ENCODE measurements at places on chromosomes 12 and 14.

GRCh38 chr12:114671443-114672411 is 12.2 kb downstream of the TBX3 start:
- peak; percentile 45 for DNase-seq

GRCh38 chr12:112188130-112188830 is 62.9 kb downstream of the TRAFD1 start:
- no peak for DNase-seq

GRCh38 chr12:108253540-108253939 is 85.6 kb downstream of the CMKLR1 start:
- no peak for DNase-seq

DNA sequence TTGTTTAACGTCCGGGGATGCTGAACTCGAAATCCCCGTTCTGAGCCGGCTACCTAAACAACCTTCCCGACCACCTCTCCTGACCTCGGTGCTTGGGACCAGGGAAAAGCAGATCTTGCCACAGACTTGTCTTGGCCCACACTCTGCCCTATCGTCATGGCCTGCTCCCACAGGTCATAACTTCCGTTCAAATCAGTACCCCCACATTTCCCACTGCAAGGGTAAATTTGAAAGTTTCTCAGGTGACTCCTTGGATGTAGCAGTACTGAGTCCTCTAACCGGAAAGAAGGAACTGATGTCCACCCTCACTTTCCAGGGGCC is 612 bp upstream of the RBM23 start:
- no peak for DNase-seq

DNA sequence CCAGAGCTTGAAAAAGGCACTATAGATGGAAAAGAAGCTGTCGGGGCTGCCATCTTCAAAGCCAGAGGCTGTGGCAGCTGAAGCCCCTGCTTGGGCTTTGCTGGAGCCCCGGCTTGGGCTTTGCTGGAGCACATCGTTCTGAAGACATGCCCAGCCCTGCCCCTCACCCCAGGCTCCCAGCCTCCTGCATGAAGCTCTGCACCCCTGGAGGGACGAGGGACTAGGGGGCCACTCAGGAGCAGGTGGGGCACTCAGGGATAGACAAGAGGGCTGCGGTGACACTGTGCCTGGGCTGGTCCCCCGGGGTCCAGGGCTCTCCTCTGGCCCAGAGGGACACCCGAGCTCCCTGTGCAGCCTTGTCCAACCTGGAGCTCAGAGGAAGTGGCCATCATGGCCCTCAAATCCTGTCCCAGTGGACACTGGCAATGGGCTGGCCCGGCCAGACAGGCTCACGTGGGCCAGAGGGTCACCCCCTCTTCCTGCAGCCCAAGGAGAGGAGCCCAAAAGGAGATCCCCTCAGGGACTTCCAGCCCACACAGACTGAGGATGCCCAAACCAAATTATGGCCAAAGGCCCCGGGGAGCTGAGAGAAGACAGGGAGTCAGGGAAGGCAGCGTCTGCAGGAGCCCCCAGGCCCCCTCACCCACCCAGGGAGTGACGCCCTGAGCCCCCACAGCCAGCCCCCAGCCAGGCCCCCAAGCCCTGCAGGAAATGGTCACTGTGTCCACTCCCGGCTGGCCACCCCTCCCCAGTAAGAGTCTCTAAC is 23.1 kb upstream of the C14orf180 start:
- DNase-seq = no peak

DNA sequence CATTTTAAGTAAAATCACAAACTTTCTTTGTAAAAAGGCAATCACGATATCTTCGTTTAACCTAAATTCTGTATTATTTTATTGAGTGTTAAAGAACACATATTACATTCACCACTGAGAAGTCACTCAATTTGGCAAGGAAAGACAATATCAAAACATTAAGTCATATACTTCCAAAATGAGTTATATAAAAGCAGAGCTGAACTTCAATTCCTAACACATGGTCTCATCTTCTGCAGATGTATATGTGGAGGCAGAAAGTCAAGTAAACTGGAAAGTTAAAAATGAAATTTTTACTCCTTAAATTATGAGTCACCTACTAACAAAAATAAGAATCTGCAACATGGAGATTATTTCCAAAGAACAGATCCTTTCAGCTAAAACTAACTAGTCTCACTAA is 28.7 kb downstream of the BMAL2 start:
- DNase-seq = no peak

GRCh38 chr14:34035177-34035933 is 84.5 kb upstream of the EGLN3 start:
- no peak for DNase-seq

GRCh38 chr14:105547741-105548169 is 21.4 kb downstream of the TMEM121 start:
- no peak for DNase-seq

GRCh38 chr14:100566119-100566518 is 21.1 kb downstream of the BEGAIN start:
- no peak for DNase-seq

- DNase-seq = peak; percentile 30
Measured at GRCh38 chr14:54010981-54011380, 54.4 kb upstream of the BMP4 start.

GRCh38 chr12:27246774-27247173 is 2.7 kb downstream of the STK38L start:
- DNase-seq = no peak

- DNase-seq = no peak
Measured at GRCh38 chr14:95409477-95410272, 90.0 kb upstream of the CLMN start.

DNA sequence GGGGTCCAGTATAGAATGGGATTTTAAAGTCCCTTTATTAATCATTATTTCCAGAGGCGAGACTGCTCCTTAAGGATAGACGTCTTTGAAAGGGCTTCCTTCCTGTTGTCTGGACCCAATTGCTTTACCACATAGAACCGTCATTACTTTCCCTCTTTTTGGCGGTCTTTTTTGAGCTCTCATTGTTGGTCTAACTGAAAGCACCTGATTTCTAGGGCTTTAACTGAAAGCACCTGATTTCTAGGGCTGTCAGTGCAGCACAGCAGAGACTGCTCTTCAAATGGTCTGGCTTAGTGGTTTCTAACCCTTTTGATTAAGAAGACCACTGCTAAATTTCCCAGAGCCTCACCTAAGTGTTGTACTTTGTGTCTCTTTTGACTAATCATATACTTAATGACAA is 95.8 kb downstream of the PRKCH start:
- no peak for DNase-seq

DNA sequence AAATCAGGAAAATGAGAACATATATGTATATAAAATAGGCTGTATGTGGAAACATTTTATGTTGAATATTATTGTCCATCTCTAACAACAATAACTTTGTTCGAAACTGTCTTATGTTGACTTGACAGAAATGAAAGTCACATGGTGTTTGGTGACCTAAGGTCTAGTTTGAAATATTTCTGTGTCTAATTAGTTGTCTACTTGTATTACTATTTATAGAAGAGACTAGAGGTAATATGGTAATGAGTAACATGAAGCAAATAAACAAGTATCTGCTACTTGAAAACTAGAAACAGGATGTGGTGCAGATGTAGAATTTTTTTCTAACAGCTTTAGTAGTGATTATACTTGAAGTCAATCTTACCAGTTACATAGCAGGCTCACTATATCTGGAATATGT is 3.9 kb downstream of the GPHN start:
- DNase-seq = no peak

- no peak for DNase-seq
Measured at GRCh38 chr12:105742567-105742874, 396.2 kb downstream of the NUAK1 start.

- DNase-seq = no peak
Measured at GRCh38 chr14:105005329-105005928, 15.5 kb downstream of the CDCA4 start.

DNA sequence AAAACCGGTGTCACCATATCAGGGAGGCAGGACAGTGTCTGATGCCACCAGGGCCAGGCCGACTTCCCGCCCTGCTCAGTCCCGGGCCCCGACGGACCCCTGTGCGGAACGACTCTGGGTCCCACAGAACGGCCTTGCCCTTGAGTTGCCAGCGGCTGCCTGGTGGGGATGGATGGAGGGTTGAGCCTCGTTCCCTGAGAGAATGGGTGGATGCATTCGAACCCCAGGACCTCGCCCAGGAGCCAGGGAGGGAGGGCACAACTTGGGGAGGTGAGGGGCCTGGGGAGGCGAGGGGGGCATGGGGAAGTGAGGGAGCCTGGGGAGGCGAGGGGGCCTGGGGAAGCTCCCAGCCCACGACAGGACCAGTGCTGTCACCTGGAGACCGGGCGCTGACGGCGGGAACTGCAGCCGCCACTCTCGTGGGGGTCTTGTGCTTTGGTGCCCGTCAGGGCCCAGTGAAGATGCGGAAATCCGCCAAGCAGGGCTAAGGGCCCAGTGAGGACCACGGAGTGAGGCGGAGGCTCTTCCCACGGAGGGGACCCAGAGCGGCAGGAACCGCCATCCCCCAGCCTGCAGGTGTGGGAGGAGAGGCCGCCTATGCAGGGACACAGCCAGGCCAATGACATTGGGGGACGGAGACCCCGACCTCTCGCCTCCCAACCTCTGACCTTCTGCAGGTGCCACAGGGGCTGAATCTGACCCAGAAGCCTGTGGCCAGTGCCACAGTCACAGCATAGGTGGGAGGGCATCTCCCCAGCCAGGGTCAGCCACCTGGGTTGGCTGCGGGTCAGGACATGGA is 74.4 kb upstream of the GALNT9 start:
- no peak for DNase-seq

DNA sequence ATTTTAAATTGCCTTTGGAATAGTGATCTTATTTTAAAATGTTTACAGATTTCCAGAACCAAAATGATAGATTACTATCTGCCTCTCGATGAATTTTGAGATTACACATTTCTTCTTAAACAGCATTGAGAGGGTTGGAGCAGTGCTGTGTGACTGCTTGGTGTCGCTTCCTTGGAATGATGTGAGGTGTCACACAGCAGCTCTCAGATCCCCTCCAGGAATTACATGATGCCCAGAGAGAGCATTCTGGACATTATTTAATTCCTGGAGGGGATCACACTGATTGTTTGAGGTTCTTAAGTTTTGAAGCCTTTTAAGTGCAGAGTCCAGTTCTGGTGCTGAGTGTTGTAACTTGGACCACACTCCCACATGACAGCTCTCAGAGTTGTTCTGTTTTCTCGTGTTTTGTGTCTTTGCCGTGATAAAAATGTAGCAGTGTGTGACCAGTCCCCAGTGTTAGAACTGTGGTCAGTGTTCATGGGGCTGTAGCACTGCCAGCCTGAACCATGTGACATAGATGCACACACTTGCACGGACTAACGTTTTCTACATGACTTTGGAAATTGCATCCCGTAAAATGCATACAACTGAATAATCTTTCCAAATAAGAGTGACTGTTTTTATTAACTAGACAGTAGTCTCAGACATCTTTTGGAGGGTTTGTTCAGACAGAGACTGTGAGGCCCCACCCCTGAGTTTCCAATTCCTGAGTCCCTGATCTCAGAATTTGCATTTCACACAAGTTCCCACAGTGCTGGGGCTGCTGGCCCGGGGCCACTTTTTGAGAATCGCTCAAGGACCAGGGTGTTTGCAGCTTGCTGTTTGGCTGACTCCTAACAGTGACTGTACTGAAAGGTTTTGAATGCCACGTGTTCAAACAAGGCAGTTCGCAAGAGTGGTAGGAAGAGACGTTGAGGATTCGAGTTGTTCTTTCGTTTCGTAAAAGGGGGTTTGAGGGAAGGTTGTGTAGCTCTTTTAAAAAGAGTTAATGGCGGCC is 26.0 kb downstream of the XRCC3 start:
- no peak for DNase-seq

GRCh38 chr14:74255281-74255680 is 16.0 kb downstream of the VSX2 start:
- no peak for DNase-seq

- no peak for DNase-seq
Measured at GRCh38 chr12:124548854-124549378, 18.5 kb downstream of the NCOR2 start.

DNA sequence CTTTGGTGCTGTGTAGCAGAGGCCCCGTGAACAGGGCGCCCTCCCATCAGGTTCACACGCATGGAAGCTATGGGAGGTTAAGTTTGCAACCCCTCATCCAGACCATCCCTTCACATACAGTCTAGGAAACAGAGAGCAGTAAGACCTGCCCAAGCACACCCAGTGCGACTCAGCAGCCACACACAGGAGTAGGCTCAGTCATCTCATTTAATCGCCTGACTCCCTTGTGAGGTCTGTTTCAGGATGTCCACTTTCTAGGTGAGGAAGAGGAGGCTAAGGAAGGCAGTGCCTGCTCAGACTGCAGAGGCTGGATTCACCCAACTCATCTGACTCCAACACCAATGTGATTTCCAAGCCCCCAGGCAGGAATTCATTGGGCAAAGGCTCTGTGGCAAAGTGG is 11.9 kb downstream of the BDKRB1 start:
- no peak for DNase-seq

DNA sequence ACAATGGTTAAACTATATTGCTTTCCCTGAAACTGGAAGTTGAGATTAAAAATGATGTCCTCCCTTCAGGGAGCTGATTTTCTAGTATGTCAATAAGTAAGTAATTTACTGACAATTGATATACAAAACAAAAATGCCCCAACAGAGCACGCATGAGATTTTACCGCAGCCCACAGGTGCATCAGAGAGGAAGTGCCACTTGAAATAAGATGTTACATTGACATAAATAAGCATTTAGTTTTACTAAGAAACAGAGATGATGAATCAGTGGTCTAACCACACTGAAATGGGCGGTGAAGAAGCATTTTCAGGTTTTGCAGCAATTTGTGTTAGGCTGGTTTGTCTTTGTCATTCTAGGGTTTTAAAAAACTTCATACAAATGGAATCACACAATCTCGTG is 8.8 kb upstream of the CLECL1 start:
- DNase-seq = no peak

DNA sequence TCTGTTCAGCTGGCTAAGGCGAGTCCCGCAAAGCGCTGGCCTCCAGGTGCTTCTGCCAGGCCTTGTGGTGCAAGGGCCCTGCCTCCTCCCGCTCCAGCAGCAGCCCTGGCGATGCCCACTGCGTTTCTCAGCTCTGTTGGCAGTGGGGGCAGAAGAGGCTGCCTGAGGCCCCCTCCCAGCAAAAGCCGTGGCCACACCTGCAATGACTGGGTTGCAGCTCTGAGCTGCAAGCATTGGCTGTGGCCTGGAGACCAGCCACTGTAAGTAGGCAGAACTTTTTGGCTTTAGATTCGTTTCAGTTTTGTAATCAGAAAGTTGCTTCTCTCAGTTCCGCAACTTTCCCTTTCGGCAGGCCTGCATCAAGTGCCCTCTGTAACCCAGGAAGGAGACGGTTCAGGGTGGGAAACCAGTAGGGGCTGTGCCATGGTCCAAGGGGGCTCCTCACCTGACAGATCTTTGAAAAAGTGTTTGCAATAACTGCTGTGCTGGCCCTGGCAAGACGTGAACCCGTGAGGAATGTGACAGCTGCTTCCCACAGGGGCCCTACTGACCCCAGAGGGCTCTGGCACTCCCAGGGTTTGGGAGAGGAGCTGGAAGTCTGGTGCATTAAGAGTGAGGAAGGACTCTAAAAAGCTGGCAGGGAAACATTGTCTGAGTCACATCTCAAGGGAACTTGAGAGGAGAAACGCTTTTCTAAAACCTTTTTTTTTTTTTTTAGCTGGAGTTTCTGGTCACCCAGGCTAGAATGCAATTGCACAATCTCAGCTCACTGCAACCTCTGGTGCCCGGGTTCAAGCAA is 54.5 kb upstream of the MAX start:
- no peak for DNase-seq

All from neuronal stem cell (in vitro differentiated cells).